WTC11 (cell line): ENCODE measurements at places on chromosomes 6 and 20.

- DNase-seq, result no peak
Measured at GRCh38 chr20:8527998-8528723, 396.1 kb downstream of the PLCB1 start.

- DNase-seq, result peak; percentile 61
Measured at GRCh38 chr20:62587757-62588402, 54.4 kb upstream of the SLCO4A1 start.

DNA sequence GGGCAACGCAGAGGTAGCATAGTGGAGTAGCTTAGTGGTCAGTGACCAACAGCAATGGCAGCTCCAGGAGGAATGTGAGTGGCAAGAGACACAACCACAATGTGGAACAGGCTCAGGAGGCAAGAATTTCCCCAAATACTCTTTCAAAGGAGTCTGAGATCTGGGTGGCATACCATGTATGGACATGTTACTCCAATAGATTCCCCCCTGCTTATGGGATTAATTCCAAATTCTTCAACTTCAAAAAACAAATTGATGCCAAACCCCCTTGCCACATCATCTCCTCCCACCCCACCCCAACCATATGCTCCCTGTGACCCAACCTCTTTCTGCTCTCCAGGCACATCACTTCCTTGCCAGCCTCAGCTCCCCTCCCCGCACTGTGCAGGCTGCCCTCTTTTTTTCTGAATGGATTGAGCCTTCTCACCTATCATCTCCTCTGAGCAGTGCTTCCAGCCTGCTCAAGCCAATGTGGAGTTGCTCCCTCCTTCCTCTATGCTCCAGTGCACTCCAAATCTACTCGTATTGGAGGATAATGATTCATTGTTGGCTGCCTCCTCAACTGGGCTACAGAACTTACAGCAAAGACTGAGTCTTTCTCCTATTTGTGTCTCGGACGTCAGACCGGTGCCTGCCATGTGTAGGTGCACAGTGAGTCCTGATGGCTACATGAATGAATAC is 93.0 kb upstream of the CEP85L start:
- no peak for DNase-seq

GRCh38 chr6:149306967-149307366 is 10.5 kb upstream of the TAB2 start:
- DNase-seq, result no peak

DNA sequence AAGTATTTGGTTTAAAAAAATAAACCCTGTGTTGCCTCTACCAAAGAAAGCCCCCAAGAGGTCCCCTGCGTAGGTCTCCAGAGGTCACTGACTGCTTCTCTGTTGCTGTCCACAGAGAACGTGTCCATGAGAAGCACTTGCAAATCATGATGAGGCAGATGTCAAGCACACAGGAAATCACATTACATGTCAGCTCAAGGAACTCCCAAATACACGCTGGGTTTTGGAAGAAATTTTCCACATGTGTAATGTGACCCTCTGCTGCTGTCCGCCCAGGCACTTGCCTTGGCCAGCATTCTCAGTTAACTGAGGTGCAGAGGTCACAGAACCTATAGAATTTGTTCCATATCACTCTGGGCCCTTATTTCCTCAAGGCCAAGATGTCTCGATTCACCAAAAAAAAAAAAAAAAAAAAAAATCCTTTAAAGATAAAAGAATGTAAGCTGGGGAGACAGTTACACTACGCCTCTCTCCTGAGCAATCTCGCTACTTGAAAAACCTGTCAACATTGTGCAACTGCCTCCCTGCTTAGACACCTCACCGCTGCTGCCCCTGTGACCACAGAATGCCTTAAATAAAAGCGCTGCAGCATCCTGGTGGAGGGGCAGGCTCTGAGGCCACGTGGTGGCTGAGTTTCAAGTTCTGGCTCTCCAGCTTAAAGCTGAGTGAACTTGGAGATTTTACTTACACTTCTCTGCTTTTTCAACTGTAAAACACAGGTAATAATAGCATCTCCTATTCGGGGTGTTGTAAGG is 42.3 kb downstream of the SLC22A23 start:
- peak; percentile 39 for DNase-seq

- no peak for DNase-seq
Measured at GRCh38 chr20:11654766-11655165, 262.9 kb upstream of the BTBD3 start.

GRCh38 chr6:49540614-49541013 is 9.9 kb upstream of the C6orf141 start:
- DNase-seq, result no peak

- no peak for DNase-seq
Measured at GRCh38 chr20:1567392-1568162, 10.1 kb upstream of the SIRPD start.

GRCh38 chr6:52415917-52416628 is 4.1 kb upstream of the EFHC1 start:
- no peak for DNase-seq
